ENCODE measurements at places on chromosomes 3 and 15. TPM values are rescaled to one million over a fixed set of nuclear protein-coding genes. Genes with fewer than 3 reads are reported as not detected.
A peak's percentile ranks its signal among the peaks of the same experiment; 100 is the strongest.

The IL12A gene
- 1.4 TPM for total RNA-seq

The EIF2A gene
- total RNA-seq, result 66.7 TPM

The DOCK3 gene
- 4.1 TPM for total RNA-seq

The PLA2G4E gene
- total RNA-seq, result 0.05 TPM

The OIP5 gene
- 21.2 TPM for total RNA-seq

The ARL14 gene
- total RNA-seq, result not detected

The DUOXA2 gene
- not detected for total RNA-seq

The ACKR2 gene
- total RNA-seq, result 2.6 TPM

The SLC9C1 gene
- 0.28 TPM for total RNA-seq

GRCh38 chr3:37765591-37766488 is 95.8 kb upstream of the CTDSPL start:
- DNase-seq, result no peak

- DNase-seq, result no peak
Observed at GRCh38 chr3:57069503-57069902, 9.0 kb downstream of the SPATA12 start.

- DNase-seq, result no peak
Observed at GRCh38 chr3:151630938-151631441, 102.7 kb upstream of the AADACL2 start.

- DNase-seq, result no peak
Observed at GRCh38 chr3:55721716-55722484, 234.8 kb upstream of the WNT5A start.

- no peak for DNase-seq
Observed at GRCh38 chr15:71282076-71282475, 166.8 kb downstream of the THSD4 start.

GRCh38 chr3:158312560-158313141 is 202.8 kb downstream of the RSRC1 start:
- no peak for DNase-seq

GRCh38 chr15:96535148-96535547 is 204.6 kb downstream of the NR2F2 start:
- DNase-seq, result no peak

GRCh38 chr15:70340494-70340870 is 242.8 kb upstream of the TLE3 start:
- DNase-seq, result no peak

DNA sequence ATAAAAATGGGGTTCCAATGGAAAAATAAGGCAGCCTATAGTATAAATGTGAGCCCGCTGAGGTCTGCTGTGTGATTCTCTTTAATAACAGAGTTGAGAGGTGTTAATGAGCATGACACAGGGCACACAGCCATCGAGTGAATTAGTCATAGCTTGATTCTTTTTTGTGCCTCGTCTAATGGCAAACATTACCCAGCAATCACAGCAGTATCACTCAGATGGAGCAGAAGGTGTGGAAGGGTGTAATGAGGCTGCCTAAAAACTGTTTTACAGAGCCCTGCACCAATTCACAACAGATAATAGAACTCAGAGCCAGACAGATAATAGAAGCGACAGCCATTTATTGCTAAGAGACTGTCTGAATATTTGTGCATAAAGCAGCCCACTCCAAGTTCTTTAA is 178.6 kb upstream of the TPRG1 start:
- DNase-seq, result no peak

GRCh38 chr3:136122006-136122405 is 74.1 kb downstream of the MSL2 start:
- no peak for DNase-seq

GRCh38 chr15:28876845-28877185 is 9.0 kb upstream of the APBA2 start:
- no peak for DNase-seq

DNA sequence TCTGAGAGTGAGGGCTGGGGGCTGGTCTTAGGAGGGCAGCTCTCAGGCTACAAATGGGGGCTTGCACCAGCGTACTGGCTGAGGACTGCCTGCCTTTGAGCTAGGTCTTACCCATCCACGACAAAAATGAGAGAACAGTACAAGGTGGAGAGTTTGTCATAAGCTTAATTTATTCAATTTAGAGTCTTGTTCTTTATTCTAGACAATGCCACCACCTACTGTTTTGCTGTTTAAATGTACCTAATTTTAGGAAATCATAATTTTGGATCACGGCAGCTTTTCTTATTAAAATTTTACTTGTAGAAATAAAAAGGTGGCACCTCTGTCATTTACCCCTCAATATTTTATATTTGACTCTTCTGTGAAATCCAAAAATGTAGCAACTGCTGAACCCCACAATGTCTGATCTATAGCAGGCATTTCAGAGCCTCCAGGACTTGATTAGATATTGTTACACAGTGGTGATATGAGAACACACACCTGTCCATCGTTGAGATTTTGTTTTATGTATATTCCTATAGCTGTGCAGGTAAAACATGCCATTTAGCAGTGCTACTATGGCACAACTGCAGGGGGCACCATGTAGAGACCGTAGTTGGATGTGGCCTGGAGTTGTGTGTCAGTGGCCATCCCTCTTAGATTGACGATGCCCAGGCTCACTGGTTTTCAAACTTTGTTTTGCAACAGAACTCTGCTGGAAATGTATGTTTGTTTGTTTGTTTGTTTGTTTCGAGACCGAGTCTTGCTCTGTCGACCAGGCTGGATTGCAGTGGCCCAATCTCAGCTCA is 88.6 kb downstream of the SLCO3A1 start:
- no peak for DNase-seq

DNA sequence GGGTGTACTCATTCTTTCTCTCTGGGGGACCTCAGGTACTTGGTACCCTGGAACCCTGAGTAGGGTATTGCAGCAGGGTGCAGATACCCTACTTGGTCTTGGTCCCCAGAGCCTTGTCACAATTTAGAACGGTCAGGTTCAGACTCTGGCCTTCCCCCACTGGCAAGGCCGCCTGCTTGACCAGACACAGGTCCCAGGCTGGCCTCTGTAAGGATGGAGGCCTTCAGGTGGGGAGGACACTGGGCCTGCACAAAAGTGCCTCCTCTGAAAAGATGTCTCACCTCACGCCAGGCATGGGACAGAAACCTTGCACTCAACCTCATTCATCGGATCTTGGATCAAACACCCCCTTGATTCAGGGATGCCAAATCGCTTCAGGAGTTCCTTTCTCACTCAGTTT is 158.4 kb downstream of the KLF13 start:
- DNase-seq, result peak; percentile 25

DNA sequence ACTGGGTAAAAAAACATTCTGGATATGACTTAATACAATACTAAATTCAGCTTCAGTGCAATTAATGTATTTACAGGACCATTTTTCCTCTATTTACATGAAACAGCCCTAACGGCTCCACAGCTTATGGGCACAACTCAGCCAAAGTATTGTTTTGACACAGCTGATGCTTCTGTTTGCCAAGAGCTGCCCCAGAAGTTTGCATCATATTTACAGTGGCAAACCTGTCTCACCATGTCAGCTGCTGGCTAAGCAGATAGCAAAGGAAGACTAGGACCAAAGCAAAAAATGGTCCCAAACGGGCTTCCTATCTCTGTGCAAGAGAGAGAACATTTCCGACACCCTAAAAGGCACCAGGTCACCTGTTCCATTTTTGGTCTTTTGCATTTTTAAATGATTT is 94.5 kb downstream of the ADAMTS9 start:
- no peak for DNase-seq

DNA sequence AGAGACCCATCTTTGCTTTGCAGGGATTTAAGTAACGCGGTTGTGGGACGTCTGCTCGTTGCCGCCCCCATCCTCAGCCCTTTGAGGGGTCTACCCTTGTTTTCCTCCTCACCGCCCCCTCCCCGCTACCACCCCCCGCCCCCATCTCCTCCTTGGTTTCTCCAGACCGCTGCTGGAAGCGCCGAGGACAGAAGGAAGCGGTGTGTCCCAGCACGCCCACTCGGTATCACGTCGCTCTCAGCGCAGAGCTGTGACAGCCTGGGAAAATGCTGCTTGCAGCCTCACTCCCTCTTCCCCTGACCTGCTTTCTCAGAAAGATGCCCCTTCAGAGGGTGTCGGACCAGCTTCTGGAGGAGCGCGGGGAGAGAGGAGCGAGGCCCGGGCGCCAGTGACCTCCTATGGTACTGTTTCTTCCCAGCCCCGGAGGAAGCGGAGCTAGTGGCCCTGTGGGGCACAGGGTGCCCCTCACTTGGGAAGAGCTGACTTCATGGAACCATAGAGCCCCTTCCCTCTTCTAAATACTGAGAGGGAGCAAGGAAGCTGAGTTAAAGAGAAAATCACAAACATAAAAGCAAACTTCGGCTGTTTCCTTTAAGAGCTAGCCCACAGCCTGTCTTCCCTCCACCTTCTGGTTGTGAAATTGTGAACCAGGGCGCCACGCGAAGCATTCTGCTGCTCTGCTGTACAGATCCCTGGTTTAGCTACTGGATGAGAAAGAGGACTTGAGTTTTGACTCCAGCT is 698 bp downstream of the IL1RAP start:
- peak; percentile 50 for DNase-seq

DNA sequence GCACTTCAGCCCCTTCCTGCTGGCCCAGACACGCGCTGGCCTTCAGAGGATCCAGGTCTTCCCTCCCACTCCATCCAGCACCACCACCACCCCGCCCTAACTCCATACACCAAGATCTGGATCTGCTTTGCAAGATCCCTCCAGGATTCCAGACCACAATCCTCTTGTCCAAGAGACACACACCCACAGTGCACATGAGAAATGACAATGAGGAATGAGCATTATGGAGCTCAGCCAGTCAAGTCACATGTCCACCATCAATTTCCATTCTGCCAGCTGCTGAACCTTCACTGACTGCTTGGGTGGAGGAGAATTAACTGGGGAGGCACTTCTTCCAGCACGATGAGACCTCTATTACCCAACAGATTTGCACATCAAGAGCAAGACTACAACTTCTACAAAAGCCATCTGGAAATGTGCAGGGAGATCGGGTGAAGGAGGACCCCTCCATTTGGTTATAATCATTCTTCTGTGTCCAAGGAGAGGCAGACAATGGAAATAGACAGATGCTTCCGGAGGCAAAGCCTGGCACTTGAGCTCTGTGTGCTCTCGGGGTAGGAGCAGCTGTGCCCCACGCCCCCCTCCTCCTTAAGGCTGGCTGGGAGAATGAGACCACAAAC is 12.3 kb upstream of the SPATA12 start:
- no peak for DNase-seq

GRCh38 chr15:93829115-93829870 is 402.1 kb upstream of the MCTP2 start:
- DNase-seq, result no peak

DNA sequence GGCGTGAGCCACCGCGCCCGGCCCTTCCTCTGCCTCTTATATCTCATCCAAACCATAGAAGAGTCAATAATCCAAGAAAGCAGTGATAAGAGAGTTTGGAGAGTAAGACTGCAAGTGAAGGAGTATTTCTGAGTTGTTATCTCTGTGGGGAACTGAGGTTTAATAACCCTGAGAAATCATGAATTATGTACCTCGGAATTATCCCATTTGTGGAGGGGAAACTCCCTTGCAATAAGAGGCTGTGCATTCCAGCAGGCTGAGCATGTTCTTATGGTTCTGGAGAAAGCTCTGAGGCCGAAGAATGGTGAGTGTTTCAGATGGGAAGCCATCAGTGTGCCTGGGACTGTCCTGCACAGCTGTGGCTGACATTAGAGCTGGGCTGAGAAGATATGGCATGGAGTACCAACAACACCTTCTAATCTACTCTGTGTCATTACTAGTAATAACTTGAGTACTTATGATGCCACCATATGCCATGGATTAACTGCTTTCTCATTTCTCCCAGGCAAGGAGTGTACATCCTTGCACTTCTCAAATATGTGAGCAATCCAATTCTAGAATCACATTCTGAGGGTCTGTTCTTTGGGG is 31.4 kb upstream of the NOX5 start:
- DNase-seq, result no peak

GRCh38 chr15:24075420-24076089 is 388.4 kb upstream of the NDN start:
- no peak for DNase-seq

DNA sequence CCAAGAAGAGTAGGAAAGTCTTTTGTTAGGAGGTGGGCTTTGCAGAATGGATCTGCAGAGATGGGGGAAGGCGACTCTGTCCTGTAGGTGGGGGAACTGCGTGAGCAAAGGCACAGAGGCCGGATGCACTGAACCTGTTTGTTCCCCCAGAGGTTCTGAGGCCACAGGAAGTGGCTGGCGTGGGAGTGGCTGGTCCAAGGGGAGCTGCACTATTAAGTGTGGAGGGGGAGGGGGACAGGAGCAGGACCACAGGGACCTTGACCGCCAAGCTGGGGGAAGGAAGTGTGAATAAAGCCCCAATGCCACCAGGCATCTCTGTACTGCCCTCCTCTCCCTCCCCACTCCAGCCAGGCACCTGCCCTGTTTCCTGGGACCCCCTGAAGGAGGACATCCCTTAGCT is 51.8 kb downstream of the CYP11A1 start:
- DNase-seq, result peak; percentile 90

DNA sequence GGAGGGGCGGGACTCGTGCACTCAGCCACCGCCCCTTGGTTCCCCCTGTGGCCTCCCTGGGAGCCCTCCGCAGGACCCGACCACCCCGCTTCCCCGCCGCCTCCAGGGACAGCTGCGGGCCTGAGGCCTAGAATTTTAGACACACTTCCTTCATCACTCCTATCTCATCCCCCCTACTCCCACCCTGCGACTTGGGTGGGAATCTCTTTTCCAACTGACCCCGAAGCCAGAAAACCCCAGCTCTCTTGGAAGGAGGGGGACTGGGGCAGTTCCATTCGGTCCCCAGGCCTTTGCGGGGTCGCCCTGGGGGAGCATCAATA is 289 bp upstream of the TFDP2 start:
- no peak for DNase-seq

- no peak for DNase-seq
Observed at GRCh38 chr15:61794276-61794675, 266.0 kb downstream of the VPS13C start.

GRCh38 chr3:151563305-151563704 is 102.4 kb upstream of the IGSF10 start:
- DNase-seq, result no peak

GRCh38 chr15:36529296-36530011 is 50.0 kb upstream of the CDIN1 start:
- DNase-seq, result no peak

GRCh38 chr3:122758877-122759560 is 34.6 kb downstream of the HSPBAP1 start:
- DNase-seq, result no peak

GRCh38 chr3:96027718-96028117 is 786.7 kb upstream of the EPHA6 start:
- no peak for DNase-seq

- no peak for DNase-seq
Observed at GRCh38 chr3:120682095-120682681, at the start of gene HGD. TSS of gene HGD (minus strand) at chr3:120682239. CDS start at chr3:120682111, 128 bp downstream.

Measured in activated CD8-positive, alpha-beta memory T cell treated with anti-CD3 and anti-CD28 coated beads, Interleukin-2, amount 10 ng/mL, durations not matched to agents 7 days and 5 days (primary cell).